MV-4-11 (cell line): ENCODE measurements at places on chromosomes 16 and 17.

DNA sequence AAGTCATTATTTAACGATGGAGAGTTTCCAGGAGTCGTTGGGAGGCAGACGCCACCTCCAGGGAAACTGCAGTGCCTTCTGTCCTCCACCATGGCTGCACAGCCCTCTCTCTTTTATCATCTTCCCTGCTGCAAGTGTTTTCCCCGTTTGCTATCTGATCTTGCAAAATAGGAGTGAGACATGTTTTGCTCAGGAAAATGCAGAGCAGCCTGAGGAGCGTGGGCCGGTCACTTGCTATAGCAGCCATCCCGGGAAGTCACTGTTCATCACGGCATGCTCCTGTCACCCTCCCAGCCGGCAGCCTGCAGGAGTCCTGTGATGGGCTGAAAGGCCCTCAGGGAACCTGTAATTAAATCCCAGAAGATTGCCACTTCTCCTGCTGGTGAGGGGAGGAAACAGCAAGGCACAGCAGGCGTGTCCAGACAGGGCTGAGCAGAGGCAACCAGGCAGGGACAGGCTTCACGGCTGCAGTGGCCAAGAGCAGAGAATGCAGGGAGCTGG, 143.1 kb downstream of the GSG1L start:
- DNase-seq: no peak

- no peak for DNase-seq
Observed at GRCh38 chr17:19753661-19754463, 5.8 kb upstream of the ALDH3A1 start.

DNA sequence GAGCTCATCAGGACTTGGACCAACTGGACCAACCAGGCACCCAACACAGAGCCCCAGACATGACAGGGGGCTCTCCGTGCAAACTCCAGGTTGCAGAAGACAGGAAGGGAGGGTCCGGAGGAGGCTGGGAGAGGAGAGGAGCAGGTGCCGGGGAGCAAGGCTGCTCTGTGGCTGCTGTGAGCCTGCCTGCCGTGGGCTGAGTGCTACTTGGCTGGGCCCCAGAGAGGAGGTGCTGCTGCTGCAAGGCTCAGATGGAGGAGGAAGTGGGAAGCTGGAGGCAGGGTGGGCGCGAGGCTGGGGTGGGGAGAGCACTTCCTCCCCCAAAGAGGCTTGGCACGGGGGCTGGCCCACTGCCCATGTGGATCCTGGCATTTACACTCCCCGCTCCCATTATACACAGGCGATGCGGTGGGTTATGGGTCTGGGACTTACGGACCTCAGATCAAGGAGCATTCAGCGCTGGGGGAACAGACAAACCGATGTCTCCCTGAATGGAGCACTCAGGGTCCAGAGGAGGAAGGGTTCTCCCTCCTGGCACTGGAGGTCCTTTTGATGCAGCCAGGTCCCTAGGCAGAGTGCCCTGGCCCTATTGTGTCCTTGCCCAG, 15.9 kb downstream of the EPOP start:
- DNase-seq: peak; percentile 51

- DNase-seq: peak; percentile 49
Observed at GRCh38 chr17:65198653-65199382, 61.6 kb downstream of the RGS9 start.

- DNase-seq: no peak
Observed at GRCh38 chr17:77125432-77125901, 15.3 kb upstream of the SEC14L1 start.

DNA sequence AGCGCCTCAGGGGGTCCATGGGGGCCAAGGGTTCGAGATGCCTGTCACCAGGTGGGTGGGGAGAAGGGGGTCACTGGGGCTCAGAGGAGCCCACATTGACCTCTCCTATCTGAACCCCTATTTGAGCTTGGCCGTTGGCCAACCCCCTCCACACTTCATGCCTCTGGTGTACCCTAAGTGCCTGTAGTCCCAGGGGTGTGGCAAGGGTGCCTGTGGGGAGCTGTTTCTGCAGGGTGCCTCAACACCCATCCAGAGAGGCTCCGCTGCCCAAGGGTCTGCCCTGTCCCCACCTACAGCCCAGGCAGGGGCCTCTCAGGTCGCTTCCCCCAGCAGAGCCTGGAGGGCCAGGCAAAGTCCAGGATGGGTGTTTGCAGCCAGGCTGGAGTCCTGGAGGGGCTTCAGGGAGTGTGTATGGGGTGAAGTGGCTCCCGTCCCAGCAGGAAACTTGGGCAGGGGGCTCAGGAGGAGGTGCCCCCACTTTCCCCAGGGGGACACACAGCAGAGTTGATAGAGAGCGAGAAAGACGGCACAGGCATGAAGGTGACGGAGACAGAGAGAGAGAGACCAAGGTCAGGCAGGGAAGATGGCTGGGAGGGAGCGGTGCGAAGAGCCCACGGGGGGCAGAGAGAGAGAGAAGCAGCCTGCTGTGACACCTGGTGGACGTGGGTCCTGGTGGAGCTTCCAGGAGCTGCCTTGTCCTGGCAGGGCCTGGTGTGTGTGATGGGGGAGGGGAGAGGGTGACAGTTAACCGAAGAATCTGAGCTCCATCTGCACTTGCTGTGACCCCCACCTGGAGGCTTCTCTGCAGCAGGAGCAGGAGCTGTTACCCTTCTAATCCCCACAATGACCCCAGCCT, at the start of gene SEPTIN12:
TSS of gene SEPTIN12 (minus strand) at position 719 of the 856 bp plus-strand sequence. CDS start at position 19, 700 bp downstream.
- no peak for DNase-seq

GRCh38 chr17:56656701-56657327, 63.3 kb downstream of the NOG start:
- DNase-seq: no peak

- peak; percentile 77 for DNase-seq
Observed at GRCh38 chr16:81636298-81636993, 142.6 kb upstream of the PLCG2 start.

DNA sequence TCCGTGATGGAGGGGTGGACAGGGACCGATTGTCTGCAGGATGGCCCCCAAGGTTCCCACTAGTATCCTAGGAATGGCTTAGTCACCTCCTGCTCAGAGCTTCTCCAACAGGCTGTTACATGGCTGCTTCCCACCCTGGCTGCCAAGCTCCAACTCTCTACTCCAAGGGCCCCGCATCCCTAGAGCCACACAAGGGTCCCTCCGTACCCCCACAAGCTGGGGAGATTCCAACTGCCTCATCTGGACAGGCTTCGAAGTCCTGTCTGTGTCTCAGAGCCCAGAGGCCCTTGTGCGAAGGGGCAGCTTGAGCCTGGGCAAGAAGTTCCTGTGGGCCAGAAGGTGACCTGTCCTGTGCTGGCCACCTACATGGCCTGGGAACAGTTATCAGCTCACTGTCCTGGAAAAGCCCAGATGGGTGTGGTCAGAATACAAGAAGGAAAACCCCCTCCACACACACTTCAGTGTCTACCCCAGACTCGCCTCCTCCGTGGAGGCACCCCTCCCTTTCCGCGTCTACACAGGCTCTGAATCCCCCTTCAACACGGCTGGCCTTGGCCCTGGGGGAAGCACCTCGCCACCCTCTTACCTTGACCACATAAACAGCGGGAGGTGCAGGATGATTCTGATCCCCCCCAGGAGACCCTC, 586 bp downstream of the MEAK7 start:
- no peak for DNase-seq

DNA sequence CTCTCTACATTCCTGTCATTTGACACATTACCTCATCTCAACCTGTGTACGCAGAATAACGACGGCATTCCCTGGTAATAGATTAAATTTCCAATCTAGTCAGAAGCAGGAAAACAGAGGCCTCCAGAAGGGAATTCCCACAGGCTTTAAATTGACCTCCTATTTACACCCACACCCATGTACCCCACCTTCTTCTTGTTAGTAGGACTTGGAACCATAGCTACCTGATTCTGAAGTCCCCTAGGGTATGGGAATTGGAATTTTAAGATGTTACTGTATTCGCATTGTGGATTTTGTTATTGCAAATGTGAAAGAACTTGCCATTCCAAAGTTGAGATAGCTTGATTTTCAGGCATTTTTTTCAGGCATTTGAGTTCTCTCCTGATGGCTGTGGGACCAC, 377.5 kb upstream of the DYNLRB2 start:
- no peak for DNase-seq

GRCh38 chr16:1322407-1322806, 11.0 kb upstream of the BAIAP3 start:
- DNase-seq: no peak

DNA sequence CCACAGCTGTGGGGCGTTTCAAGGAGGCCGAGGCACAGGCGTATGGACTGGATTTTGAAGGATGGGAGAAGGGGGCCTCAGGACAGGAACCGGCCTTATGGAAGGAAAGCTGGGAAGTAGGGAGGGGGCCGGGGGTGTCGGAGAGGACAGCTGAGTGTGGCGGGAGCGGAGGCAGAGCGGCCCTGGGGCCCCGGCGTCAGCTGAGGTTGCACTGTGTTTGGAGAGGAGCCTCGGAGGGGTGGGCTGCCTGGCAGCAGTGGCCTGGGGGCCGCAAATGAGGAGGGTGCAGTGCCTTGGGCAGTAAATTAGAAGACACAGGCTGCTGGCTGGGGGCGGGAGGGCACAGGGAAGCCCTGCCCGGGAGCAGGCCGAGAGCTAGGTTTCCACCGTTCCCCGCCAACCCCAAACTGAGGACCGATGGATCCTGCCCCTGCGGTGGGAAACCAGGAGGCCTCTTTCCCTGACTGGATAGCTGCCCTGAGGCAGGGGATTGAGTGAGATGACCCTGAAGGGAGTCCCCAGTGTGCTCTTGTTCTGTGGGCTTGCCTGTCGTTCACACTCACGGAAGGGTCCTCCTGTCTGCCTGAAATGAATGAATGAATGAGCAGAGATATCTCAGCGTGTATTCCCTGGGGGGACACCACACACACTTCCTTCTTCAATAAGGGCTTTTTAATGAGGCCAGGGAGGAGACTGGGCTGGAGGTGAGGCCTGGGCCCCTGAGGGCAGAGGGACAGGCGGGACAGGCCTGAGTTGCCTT, 18.4 kb downstream of the FOXJ1 start:
- DNase-seq: no peak

DNA sequence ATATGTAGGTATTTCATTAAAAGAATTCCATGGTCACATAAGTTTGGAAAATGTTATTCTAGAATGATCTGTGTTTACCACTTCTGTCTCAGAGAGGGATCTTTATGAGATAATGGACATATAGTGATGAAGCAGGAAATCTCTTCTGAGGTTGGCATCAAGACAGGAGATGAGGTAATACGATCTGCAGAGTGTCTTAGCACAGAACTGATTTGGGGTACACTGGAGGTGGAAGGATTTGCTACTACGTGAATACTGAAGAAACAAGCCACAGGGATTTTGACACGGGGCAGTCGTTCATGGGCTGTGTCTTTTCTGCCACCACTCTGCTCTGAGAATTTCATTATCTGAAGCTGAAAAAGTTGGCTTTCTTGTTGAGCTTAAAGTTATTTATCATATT, 5.5 kb downstream of the CBFB start:
- DNase-seq: no peak

DNA sequence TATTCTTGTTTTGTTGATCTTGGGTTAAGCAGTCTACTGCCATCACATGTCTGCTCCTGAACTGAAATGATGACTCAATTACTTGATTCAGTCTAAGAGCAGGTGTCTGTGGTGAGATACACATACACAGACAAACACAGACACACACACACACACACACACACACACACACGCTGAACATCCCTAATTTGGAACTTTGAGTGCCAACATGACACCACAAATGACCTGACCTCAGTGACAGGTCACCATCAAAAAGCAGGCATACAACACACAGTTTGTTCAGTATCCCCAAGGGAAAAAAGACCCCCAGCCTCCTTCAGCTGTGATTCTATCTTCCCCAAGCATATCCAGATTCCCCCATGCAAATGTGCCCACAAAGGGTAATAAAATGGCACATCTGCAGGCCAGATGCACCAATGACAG, 130.1 kb upstream of the TMEM97 start:
- DNase-seq: no peak

GRCh38 chr16:23301251-23302044, 654 bp upstream of the SCNN1B start:
- DNase-seq: no peak

- no peak for DNase-seq
Observed at GRCh38 chr17:55421179-55421934, at the start of gene MMD. TSS of gene MMD (minus strand) at chr17:55421835. CDS start at chr17:55421695, 140 bp downstream.

DNA sequence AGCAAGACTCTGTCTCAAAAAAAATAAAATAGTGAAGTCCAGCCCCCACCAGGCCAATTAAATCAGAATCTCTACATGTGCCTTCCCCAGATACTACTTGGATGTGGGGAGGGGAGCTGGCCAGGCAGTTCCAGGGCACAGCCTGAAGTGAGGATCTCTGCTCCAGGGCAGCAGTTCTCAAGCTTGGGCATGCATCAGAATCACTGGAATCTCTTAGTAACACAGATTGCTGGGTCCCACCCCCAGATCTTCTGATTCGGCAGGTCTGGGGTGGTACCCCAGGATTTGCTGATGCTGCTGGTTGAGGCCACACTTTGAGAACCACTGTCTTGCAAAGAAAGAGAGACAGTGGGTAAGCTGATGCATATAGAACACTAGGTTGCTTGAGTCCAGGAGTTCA, 8.3 kb upstream of the CDH5 start:
- DNase-seq: no peak

- no peak for DNase-seq
Observed at GRCh38 chr16:11474617-11475291, 112.0 kb downstream of the LITAF start.

DNA sequence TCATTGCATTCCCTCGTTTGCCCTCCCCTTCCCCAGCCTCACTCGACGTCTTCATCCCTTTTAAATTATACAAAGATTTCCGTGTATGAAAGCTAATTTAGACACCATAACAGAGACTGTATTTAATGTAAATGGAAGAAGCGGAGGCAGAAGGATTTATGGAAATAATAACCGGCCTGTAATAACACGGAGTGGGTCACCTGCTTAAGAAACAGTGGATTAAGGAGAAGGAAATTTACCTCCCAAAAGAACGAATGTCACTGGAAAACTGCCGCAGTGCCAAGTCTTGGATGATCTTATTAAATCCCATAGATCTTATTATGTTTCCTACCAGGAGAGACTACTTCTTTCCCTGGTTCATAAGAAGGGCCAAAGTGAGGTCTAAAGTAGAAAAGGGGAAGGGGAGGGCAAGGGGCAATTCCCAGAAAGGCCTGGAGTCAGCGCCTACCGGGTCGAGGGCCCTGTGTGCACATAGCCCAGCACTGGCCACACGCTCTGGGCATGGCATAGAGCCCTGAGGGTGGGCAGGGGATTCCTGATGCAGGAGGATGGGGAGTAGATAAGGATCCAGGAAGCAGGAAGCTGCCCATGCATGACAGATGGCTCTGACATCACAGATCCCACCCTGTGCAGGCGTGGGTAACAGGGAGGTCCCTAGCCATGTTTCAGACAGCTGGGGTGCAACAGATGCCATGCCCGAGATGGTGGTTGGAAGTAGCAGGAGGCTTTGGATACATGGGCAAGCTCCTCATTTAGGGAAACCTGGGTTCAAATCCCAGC, 56.2 kb upstream of the RPL38 start:
- DNase-seq: no peak

GRCh38 chr17:72033334-72033733, 87.5 kb upstream of the SOX9 start:
- no peak for DNase-seq
